Stimulated activated CD4-positive, alpha-beta T cell treated with anti-CD3 and anti-CD28 coated beads, TNF-alpha, amount 100 ng/mL, for 48 hours (primary cell): ENCODE measurements at places on chromosomes 16 and 17.
A peak's percentile ranks its signal among the peaks of the same experiment; 100 is the strongest.

GRCh38 chr17:38693700-38694329 lies 11.3 kb upstream of the MLLT6 start:
- DNase-seq, result no peak

DNA sequence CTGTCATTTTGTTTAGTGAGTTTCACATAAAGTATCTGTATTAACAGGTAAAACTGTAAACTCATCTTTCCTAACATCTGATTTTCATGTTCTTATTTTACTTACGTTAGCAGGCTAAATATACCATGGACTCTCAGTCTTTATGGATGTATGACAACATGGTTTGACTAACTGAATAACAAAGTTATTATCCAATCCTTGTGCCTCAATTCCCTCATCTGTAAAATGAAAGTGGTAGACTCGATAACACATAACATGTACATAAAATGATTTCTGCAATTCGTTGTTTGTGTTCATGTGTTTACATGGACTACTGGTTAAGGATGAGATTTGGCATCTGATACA lies 9.5 kb upstream of the PCTP start:
- DNase-seq, result no peak

DNA sequence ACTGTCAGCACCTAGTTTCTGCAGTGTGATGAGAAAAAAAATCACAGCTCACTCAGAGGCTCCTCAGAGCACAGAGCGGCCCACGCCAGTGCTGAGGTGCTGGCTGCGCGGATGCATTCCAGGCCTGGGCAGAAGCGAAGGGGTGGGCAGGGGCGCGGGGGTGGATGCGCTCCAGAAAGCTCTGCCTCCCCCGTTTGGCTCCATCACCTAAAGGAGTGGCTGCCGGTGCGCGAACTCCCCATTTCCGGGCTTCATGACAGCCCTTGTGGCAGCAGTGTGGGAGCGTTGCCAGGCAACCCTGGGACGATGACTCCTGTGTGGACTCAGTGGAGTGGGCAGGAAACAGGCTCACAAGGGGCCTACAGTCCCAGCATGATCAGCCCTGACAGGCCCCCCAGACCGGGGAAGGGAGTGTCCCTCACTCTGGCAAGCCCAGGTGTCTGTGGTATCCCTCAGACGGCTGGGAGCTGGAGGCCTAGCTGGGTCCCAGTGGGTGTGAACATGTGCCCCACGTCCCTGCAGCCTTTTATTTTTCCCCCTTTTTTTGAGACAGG lies 32.8 kb upstream of the NUDT16L1 start:
- DNase-seq, result peak; percentile 46

DNA sequence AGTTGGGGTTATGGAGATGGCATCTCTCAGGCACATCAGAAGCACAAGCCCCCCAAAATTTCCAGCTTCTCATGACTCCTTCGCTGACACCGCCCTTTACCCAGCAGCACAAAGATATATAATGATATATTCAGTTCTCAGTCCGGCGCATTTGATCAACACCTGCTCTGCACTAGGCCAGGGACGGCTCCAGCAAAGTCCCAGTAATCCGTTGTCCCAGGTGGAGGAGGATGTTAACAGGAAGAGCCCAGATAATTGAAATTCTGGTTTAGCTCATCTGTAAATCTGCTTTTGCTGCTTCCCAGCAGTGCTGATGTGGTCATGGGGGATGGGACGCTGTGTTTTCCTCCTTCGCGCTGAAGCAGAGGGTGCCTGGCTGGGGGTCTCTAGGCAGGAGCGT lies 131.5 kb downstream of the OR1D5 start:
- no peak for DNase-seq

GRCh38 chr17:50946223-50946890 lies 80.2 kb upstream of the TOB1 start:
- no peak for DNase-seq

- DNase-seq, result no peak
Observed at GRCh38 chr16:11977376-11978041, 975 bp downstream of the SNX29 start.

DNA sequence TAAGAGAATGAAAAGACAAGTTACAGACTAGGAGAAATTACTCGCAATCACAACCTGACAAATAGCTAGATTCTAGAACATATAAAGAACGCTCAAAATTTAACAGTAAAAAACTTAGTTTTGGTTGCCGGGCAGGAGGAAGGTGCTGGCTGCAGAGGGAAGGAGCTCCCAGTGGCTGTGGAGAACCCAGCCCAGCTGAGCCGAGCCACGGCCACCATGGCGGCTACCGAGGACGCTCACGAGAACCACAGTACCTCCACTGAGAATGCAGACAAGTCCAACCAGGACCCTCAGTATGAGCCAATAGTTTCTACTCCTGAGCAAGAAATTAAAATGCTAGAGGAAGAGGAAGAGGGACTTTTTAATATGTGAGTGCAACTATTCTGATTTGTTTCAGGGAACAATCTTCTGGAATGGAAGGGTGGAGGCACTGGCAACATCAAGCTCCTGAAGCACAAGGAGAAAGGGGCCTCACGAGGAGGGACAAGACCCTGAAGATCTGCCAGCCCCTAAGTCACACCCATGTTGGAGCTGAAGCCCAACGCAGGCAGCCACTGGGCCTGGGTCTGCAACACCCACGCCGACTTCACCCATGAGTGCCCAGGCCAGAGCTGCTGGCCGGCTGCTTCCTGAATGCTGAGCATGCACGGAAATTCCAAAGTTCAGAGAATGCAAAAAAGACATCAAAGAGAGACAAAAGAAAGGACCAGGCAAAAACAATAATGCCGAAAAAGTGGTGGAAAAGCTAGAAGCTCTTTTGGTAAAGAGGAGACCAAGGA lies 55.0 kb downstream of the DNAH17 start:
- DNase-seq, result no peak

DNA sequence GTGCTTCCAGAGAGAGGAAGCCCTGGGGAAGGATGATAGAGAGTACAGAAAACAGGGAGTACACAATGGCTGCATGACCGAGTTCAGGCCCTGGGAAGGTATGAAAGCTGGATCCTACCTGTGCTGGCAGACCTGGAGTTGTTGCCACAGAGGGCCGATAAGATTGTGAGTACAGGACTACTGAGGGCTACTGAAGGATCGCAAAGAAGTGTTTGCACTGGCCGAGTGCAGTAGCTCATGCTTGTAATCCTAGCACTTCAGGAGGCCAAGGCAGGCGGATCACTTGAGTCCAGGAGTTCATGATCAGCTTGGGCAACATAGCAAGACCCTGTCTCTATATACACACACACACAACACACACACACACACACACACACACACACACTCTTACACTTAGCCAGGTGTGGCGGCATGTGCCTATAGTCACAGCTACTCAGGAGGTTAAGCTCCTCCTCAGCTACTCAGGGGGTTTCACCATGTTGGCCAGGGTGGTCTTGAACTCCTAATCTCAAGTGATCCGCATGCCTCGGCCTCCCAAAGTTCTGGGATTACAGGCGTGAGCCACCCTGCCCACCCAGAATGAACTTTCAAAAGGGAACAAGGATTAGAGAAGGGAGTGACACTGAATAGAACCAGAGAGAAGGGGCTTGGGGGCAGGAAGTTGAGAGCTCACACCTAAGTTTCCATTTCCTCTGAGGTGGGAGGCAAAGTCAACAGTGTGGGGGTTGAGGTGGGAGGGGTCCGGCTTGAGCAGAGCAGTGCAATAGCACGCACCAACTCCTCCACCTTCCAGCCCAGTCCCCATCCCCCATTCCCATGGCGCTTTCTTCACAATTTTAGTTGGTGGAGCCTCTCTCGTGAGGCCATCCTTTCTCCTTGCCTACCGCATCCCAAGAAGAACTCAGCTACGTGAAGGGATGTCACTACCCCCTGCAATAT lies 7.5 kb downstream of the SCIMP start:
- no peak for DNase-seq
